Stimulated activated naive CD8-positive, alpha-beta T cell treated with anti-CD3 and anti-CD28 coated beads, Interleukin-15, amount 100 ng/mL, for 72 hours (primary cell): ENCODE measurements at places on chromosomes 4 and X.
A peak's percentile ranks its signal among the peaks of the same experiment; 100 is the strongest.

DNA sequence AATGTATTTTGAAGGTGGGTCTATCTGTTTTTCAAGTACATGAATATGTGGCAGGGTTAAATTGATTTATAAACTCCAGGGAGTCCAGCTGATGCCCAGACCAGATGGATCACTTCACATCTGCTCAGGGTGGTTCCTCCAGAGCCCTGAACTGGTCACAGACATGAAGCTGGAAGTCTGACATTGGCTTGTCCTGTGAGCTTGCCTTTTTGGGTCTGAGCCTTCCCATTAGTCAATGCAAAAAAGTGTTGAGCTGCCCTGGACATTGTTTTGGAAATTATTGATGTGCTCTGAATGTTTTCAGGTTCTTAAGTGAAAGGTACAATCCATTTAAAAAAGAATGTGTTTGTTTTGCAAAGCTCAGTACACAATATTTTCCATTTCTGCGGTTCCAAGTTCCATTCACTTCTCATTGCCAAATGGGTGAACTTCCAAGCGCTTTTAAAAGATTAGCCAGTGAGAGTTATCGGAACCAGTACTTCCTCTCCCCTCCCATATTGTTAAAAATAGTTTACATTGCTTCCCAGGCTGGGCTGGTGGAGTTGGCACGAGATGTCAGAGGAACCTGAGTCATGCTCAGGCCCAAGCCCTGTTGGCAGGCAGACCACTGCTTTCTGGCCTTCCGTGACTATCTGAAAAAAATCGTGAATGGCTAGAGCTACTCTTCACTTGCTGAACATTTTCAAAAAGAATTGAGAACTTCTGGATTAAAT is 52.1 kb downstream of the PDGFRA start:
- DNase-seq = no peak

- DNase-seq = no peak
These were observed 60.1 kb downstream of the GRIA2 start for GRCh38 chr4:157280673-157281072.

GRCh38 chr4:148376151-148376550 is 66.1 kb downstream of the NR3C2 start:
- DNase-seq = no peak

- DNase-seq = no peak
These were observed 4.3 kb downstream of the HADH start for GRCh38 chr4:107993969-107994368.

DNA sequence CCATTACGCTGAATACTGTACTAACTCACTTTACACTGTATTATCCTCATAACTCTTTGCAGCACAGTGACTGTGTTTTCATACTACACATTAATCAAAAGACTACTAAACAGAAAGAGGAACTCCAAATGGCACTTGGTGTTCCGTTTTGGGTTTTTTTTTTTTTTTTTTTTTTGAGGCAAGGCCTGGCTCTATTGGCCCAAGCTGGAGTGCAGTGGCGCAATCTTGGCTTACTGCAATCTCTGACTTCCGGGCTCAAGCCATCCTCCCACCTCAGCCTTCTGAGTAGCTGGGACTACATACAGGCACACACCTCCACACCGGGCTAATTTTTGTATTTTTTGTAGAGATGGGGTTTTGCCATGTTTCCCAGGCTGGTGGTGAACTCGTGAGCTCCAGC is 10.7 kb downstream of the KLHL8 start:
- peak; percentile 16 for DNase-seq

DNA sequence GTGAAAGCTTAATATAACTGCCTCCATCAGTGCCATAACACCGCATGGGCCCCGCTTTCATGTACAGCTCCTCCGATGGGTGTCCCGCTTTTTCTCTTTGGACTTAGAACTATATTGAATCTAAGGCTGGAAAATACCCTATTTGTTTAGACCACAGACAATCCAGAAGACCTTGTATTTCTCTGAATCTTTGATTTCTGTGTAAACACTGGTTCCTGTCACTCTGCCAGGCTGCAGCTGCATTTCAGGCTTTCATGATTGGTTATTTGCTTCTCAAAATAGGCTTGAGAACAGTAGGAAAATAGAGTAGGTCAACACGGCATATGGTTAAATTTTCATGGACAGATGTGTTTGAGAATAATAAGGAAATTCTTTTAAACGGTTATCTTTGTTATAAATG is 80.0 kb downstream of the NWD2 start:
- no peak for DNase-seq

GRCh38 chrX:49242545-49243066 is 7.3 kb downstream of the CCDC22 start:
- no peak for DNase-seq

DNA sequence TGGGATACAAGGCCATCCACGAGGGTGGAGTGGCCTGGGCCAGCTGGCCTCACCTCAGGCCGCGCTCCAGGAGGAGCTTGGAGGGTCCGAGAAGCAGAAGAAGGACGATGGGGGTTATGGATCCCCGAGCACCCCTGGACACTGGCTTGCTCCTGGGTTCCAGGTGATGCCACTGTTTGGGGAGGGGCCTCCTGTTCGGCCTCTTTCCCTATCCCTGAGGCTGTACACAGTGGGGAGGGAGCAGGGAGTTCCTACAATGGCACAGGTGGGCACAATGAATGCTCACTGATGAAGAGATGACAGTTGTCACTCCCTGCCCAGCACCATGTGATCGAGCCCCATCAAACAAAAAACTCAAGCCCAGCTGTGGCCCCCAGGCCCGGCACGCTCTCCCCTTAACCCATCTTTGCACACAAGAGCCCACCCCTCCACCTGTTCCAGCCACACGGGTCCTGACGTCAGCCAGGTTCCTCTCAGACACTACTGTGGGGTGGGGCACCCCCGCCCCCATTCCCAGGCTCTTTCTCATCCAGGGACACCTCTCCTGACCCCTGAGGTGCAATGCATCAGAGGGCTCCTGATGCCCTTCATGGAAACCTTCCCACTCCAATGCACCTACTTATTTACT is 70.3 kb downstream of the WFS1 start:
- no peak for DNase-seq

DNA sequence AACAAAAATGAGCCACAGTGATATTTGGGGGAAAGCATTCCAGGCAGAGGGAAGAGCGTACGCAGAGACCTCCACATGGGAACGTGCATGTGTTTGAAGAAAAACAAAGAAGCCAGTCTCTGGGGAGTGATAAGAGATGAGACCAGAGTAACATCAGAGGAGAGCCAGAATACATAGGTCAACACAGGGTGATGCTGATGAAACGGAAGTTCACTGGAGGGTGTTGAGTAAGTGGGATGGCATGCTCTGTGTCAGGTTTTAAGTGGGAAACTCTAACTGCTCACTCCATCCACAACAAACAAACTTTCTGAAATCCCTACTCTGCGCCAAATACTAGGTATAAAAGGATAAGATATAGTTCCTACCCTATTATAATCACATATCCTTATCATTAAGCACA is 110.0 kb downstream of the ARHGAP6 start:
- no peak for DNase-seq

DNA sequence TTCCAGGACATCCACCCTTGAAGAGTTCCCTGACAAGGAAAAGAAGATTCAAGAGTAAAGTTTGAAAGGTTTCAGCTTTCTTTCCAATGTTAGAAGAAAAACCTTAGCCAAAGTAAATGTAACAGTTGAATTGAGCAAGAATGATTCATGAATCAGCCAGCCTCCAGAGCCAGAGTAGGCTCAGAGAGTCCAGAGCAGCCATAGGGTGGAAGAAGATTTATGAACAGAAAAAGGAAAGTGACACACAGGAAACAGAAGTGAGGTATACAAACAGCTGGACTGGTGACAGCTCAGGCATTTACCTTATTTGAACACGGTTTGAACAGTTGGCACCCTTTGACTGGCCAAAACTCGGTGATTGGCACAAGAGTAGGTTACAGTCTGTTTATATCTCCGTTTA is 63.2 kb downstream of the QDPR start:
- no peak for DNase-seq

GRCh38 chr4:148425327-148426110 is 16.7 kb downstream of the NR3C2 start:
- no peak for DNase-seq

DNA sequence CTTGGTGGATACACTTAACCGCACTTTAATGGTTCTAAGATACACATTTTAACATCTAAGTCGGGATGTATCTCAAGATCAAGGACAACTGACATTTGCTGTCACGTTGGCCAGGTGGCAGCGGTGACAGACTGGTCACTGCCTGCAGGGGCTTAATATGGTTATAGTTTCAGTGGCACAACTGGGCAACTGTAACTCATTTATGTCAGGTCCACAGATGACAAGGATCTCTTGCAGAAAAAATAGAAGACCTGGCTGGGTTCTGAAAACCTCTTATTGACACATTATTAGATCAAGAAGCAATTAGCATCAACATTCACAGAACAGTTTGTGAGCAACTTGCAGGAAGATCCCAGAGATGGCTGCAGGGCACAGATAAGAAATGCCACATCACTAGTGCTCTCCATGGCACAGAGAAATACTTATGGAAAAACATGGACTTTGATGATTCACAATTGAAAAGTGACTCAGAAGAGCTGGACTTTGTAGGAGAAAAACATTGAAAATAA is 99.6 kb upstream of the SORBS2 start:
- no peak for DNase-seq

GRCh38 chr4:71497078-71497477 is 158.3 kb downstream of the SLC4A4 start:
- no peak for DNase-seq

DNA sequence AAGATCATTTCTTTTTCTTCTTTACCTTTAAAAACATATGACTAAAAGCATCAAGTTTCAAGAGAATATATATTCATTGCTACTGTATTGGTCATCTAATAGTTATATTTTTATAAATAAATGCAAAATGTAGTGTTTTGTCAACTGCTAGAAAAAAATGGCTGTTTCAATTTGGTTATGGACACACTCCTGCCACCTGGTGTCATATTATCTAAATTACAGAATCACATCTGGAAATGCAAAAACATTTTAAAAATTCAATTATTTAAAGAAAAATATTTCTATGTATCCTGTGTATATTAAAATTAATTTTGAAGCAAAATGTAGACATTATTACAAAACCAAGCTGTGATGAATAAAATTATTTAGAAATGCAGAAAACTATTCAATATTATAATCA is 329.4 kb upstream of the PCDH18 start:
- no peak for DNase-seq

DNA sequence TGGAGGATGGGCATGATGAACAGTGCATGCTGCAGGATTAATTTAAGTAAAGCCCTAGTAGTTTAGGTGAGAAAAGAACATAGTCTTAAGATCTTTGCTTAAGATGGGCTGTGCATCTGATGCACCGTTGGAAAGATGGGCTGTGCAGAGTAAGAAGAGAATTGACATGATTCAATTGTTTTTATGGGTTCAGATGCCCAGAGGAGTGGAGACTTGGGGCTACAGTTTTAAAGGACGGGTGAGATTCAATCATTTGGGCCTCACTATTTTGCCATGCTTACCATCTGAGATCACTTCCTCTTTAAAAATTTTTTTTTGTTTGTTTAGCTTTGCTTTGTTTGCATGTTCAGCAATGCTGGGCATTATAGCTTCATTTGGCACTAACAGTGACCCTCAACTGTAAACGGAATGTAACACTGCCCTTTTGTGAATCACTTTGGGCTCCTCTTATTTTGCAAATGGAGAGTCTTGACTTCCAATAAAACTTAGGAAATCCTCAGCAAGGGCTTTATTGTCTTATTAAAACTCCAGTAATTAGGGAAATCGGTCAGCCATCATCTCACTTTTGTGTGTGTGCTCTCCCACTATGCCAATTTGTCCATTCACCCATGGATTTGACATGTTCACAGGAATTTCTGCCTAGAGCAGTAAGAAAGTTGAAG is 216.1 kb upstream of the TLL1 start:
- DNase-seq = no peak

- no peak for DNase-seq
These were observed 2.1 kb upstream of the DACH2 start for GRCh38 chrX:86146102-86146501.

DNA sequence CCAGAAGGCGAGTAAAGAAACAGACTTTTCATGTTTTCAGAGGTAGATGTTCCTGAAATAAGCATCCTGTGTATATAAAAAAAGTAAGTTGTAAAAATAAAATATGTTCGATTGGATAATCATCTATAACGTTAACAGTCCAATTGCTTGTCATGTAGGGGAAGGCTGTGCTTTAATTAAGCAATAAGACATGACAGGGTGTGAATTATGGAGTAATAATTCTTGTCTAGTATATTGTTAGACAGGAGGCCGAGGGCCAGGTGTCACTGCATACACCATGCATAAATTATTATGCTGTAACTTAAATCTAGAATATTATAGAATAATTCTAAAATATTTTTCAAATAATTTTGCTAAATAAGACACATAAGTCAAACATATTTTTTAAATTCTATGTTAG is 494.6 kb upstream of the TENM3 start:
- DNase-seq = no peak

- DNase-seq = no peak
These were observed 1389.4 kb downstream of the C4orf33 start for GRCh38 chr4:130485371-130485770.

DNA sequence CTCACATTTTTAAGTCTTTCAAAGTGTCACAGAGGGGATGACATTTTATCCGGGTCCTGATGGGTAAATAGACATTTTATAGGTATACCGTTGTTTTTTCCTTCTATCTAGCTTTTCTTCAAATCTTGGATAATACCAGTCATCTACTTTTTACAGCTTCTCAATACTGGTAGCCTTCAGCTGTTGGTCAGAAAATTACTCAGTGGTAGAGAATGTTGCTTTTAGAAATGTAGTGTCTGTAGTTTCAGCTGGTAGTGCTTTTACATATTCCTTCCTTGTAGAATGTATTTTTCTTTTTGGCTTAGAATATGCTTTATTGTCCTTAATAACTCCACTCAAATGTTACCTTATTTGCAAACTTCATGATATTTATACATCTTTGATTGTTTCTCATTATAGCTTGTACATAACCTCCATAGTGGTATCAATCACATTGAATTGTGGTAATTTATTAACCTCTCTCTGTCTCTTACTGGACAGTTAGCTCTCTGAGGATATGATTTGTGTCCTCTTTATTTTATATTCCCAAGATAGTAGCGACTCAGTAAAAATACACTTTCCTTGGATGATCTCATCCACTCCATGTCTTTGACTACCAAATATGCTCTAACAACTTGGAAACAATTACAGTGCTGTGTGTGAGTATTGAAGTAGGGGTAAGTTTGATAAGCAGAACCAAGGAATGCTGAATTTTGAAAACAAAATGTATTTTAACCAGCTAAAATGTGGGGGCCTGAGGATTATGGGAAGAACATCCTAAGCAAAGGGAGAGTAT is 53.8 kb downstream of the RAP1GDS1 start:
- DNase-seq = no peak
